ENCODE measurements at places on chromosomes 2 and 18.

- DNase-seq, result no peak
These were observed 106.3 kb downstream of the GYPC start for GRCh38 chr2:126761981-126762878.

DNA sequence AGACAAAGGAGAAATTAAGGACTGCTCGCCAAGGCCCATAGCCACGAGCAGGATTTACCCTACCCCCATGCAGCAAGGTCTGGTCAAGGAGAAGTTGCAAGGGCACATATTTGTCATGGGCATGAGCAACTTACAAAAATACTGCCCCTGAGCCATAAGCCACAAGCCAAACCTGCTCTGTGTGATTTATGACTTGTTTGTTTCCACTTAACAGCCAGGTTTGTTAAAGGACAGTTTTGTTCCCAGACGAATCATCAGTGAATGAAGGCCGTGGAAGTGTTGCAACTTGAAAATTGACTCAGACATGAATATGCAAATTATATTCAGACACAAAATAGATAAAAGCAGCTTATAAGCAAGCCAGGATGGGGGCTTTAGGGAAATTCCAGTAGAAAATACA, 31.3 kb upstream of the EVA1A start:
- DNase-seq, result peak; percentile 75

DNA sequence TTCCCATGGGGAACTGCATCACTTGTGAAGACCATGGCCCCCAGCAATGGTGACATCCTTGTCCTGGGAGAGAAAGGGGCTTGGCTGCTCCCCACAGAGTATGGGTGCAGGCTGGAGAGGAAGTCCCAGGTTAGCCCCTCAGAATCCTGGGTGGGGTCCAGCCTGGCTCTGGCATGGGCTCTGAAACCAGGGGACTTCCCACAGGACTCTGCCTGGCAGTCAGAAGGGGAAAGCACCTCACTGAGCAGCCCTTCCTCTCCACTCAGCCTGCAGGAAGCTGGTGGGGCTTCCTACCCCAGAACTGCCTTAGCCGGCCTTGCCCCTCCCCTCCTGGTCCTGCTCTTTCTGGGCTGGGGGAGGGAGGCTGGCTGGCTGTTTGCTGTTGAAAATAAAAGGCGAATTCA, 3.7 kb downstream of the NEURL3 start:
- DNase-seq, result no peak

GRCh38 chr2:31992025-31992579, 18.7 kb downstream of the MEMO1 start:
- no peak for DNase-seq

DNA sequence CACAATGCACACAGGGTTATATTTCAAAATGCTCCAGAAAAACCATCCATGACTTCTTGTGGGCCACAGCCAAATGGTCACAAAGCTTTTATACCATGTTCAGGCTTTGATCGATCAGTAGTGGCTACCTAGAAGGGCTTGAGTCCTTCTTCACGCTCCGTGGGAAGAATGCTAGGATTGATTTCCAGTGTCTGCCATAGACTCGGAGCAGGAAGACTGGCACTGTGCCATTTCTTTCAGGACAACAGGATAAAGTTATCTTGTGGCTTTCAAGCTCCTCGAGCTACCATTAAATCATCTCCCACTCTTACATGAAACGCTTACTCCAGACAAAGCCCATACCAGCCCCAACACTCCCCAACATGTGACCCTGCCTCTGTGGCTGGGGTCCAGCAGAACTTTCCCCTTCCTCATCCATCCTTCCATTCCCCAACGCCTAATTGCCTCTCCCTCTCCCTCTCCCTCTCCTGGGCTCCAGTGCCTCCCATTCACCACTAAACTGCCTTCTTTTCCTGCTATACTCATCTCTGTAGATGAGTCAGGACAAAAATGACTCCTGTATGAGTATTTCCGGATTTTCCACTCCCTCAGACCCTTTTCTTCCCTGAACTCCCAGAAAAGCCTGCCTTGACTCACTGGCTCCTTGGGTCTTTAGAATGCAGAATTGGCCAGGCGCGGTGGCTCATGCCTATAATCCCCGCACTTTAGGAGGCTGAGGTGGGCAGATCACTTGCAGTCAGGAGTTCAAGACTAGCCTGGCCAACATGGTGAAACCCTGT, 40.9 kb downstream of the ADD2 start:
- peak; percentile 90 for DNase-seq

GRCh38 chr18:24530630-24531111, 70.2 kb downstream of the HRH4 start:
- DNase-seq, result peak; percentile 66

DNA sequence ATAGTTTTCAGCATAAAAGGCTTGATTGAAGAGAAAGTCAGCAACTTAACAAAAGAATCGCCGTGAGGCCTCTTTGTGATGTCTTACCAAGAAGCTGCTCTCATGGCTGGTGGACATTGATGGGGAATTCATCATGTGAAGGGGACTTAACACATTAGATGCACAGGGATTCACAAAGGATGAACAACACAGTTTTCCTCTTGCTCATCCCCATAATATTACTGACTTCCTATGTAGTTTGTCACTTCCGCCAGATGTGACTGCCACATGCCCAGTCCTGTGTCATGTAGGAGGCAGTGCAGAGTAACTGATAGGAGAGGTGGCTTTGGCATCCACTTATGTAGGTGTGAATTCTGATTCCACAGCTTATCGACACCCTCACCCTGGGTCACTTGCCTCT, 232.6 kb upstream of the LYPD1 start:
- peak; percentile 48 for DNase-seq

DNA sequence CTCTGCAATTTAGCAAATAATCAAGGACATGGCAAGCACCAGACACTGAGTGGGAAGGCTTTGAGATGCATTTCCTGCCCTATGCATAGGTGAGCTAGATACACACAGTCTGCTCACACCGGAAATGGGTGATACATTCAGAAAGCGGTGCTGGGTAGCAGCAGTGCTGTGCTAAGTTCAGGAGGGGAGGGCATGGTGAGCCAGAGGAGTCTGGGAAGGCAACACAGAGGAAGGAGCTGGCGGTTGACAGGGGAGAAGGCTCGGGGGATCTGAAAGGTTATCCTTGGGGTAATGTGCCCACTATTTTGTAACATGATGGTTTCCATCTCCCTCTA, 57.4 kb upstream of the EPAS1 start:
- no peak for DNase-seq

GRCh38 chr2:37615804-37616676, 55.4 kb downstream of the CDC42EP3 start:
- no peak for DNase-seq

GRCh38 chr2:148106331-148106730, 85.4 kb downstream of the MBD5 start:
- no peak for DNase-seq

DNA sequence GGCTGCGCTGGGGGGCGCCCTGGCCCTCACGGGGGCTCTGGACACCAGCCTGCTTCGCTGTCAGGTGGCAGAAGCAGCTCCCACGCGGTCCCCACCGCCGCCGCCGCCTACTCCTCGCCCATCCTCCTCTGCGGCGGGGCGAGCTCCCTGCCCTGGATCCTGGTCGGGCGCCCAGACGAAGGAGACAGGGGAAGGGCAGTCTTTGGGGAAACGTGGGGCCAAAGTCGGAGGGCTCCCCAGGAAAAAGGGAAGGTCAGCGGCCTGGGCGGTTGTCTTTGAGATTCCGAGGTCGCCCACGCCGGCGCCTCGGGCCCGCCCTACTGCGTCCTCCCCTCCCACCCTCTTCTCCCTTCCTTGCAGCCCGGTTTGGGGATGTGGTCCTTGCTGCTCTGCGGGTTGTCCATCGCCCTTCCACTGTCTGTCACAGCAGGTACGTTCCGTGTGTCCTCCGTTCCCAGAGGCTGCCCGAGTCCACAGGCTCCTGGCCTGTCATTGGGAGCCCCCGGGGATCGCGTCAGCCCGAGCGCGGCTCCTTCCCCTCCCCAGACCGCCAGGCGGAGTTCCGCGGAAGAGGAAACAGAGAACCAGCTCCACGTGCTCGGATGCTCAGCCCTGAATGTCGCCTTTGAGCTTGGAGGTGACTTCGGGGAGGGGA, 800 bp downstream of the IL1RL2 start:
- peak; percentile 50 for DNase-seq

DNA sequence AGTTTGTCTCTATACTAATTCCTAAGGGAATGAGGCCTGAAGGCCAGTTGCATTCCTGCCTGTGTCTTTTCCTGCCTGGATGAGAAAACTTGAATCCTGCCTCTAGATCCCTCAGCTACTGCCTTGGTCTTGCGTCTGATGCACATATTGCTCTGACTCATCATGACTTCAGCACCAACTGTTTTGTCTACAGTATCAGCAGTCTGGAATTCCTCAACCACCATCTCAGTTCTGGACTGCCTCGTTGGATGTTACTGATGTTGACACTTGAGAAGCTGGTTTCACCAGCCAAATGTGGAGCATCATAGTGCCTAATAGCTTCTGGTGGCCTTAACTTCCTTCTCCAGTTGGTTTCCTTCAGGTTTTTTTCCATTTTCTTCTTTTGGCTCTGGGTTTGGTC, 211.0 kb downstream of the CTNNA2 start:
- DNase-seq, result peak; percentile 94

GRCh38 chr2:29061616-29062015, 12.7 kb downstream of the PCARE start:
- no peak for DNase-seq

GRCh38 chr2:71453404-71454220, at the start of gene DYSF:
Gene DYSF, plus strand, starts transcription at chr2:71453561.
- no peak for DNase-seq

- no peak for DNase-seq
These were observed 141.3 kb upstream of the THUMPD2 start for GRCh38 chr2:39920307-39920801.

- DNase-seq, result peak; percentile 72
These were observed 71.1 kb upstream of the SH3BP4 start for GRCh38 chr2:234880551-234881211.

- DNase-seq, result no peak
These were observed 30.7 kb downstream of the AQP12A start for GRCh38 chr2:240722376-240722775.

GRCh38 chr2:216299588-216299987, 72.7 kb downstream of the MARCHF4 start:
- peak; percentile 35 for DNase-seq

DNA sequence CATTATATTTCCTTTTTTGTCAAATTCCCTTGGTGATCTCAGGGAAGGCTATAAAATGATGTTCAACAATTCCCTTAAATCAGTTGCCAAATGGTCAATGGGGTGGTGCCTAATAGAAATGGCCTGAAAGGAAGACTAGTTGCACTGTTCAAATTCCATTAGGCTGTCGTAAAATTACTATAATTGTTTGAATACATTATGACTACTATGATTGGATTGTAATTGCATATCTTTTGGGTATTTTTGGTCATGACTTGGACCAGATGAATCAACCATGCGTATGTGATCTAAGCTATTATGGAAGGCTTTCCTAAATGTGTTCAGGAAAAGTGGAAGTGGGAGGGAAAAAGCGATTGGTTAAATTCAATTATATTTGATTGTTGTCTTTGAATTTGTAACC, 41.3 kb upstream of the KCNE4 start:
- peak; percentile 93 for DNase-seq

- DNase-seq, result peak; percentile 90
These were observed 8.6 kb downstream of the ITGA4 start for GRCh38 chr2:181465676-181466375.

- DNase-seq, result no peak
These were observed 151.7 kb upstream of the FOSL2 start for GRCh38 chr2:28240937-28241336.

DNA sequence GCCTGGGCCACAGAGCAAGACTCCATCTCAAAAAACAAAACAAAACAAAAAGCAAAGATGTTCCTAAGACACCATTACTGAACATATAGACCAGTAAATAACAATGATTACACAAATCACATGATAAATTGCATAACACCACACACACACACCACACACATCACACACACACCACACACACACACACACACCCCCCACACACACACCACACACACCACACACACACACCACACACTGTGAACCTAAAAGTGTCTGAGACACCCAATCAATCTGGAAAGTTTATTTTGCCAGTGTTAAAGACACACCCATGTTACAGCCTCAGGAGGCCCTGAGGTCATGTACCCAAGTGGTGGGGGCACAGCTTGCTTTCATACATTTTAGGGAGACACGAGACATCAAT, 62.6 kb upstream of the ASAP2 start:
- no peak for DNase-seq

- DNase-seq, result no peak
These were observed 49.5 kb upstream of the TMEM87B start for GRCh38 chr2:112005406-112006075.

GRCh38 chr2:223959688-223960087, 2.4 kb downstream of the MRPL44 start:
- DNase-seq, result no peak

DNA sequence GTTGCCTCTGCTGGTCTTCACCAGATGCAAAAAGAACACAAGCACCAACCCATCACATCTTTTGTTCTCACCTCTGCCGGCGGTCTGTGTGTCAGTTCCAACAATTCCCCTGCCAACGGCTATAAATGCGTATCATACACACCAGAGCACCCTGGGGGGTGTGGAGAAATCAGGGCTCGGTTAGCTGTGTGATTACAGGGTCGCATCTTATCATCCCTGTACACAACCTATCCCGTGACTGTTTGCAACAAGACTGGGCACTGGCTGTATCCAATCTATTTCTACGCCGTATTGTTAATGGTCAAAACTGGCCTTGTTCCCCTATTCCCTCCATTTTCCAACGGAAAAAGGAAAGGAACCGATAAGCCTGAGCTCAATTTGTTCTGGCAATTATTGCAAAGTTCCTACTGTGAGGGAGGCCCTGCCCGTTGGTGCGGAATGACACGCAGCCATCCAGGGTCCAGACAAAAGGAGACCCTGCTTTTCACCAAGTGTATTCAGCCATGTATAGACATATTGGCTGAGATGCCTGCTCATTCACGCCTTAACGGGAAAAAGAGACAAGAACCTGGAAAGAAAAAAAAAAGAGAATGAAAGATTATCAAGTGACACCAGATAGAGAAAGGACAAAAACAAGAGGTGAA, 136.9 kb downstream of the CDH20 start:
- DNase-seq, result no peak

- no peak for DNase-seq
These were observed 4.3 kb upstream of the CHCHD5 start for GRCh38 chr2:112580084-112580483.

DNA sequence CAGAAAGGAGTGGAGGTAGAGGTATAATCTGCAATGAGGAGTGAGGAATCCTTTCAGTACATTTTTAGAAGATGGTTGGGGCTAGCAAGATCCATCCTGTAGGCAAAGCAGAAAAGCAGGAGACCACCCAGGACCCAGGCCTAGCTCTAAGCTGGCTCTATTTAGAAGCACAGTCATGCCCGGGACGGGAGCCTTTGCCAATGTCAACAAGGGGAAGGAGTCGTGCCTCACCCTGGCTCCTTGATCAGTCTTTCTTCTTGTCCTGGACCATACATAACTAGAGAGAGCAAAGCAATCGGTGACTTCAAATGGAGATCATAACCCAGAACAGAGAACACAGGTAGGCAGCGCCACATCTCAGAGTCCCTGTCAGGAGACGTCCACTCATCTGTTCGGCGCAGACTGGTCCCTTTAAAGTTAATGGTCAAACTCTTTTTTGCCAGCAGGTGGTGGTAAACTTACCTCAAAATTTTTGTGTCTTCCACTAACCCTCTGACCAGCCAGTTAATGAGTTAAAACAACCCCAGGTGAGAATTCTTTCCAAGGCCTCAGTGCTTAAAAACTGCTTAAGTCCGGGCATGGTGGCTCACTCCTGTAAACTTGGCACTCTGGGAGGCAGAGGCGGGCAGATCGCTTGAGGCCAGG, 8.0 kb downstream of the MC5R start:
- DNase-seq, result no peak
